Fibroblast of skin of abdomen (primary cell): ENCODE measurements at places on chromosomes 6 and 20.

- DNase-seq = no peak
Measured at GRCh38 chr6:159119791-159120190, 49.4 kb upstream of the FNDC1 start.

GRCh38 chr6:11343963-11344723, 111.7 kb upstream of the NEDD9 start:
- DNase-seq = no peak

- no peak for DNase-seq
Measured at GRCh38 chr20:1177680-1178079, 7.1 kb downstream of the TMEM74B start.

DNA sequence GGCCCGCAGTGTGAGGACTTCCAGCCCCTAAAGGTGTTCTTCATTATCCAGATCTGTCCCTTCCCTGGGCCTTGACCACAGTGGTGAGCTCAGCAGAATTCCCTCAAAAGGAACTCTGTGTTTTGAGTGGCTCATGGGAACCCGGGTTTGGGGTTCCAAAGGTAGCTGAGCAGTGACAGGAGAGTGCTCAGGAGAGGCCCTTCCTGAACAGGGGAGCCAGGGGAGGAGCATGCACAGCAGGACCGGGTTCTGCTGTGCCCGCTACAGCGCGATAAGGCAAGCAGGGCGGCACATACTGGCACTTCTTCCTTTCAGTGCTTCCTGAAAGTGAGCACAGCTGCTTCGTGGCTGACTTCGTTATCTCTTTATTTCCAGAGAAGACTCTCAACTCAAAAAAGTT, 88.3 kb downstream of the SSR1 start:
- no peak for DNase-seq

GRCh38 chr20:51019656-51020592, 3.0 kb downstream of the KCNG1 start:
- DNase-seq = no peak

GRCh38 chr20:61895016-61895415, 170.7 kb downstream of the TAF4 start:
- DNase-seq = no peak

GRCh38 chr6:6659600-6660327, 71.2 kb downstream of the LY86 start:
- no peak for DNase-seq

- peak; percentile 49 for DNase-seq
Measured at GRCh38 chr20:46931699-46932098, 37.1 kb downstream of the EYA2 start.

DNA sequence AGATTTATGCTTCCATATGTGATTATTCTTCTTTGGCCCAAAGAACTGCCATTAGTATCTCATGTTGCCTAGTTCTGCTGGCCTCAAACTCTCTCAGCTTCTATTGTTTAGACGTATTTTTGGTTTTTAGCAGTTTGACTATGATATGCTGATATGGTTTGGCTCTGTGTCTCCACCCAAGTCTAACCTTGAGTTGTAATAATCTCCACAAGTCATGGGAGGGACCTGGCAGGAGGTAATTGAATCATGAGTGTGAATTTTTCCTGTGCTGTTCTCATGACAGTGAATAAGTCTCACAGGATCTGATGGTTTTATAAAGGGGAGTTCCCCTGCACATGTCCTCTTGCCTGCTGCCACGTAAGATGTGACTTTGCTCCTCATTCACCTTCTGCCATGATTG, 96.7 kb upstream of the ARG1 start:
- no peak for DNase-seq

DNA sequence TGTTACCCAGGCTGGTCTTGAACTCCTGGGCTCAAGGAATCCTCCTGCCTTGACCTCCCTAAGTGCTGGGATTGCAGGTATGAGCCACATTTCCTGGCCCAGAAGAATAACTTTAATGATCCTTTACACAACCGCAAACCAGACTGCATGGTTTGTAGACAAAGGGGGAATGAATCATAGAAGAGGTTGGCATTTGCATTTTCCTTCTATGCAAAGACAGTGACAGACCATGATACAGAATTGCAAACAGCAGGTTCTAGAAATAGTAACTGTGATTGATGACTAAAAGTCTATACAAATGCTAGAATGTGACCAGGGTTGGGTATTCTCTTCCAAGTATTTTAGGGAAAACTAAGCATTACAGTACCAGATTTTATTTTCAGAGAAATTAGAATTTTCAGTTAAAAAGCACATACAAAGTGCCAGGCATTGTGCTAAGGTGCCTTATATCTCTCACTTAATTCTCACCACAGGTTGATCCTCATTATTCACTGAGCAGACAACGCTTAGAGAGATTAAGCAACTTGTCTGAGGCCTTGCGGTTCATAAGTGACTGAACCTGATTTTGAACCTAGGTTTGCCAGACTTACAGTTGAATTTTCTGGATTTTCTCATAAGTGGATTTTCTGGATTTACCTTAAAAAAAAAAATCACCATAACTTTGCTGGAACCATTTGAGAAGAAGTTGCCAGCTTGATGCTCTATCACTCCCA, 146.6 kb downstream of the ZFAND3 start:
- peak; percentile 53 for DNase-seq

DNA sequence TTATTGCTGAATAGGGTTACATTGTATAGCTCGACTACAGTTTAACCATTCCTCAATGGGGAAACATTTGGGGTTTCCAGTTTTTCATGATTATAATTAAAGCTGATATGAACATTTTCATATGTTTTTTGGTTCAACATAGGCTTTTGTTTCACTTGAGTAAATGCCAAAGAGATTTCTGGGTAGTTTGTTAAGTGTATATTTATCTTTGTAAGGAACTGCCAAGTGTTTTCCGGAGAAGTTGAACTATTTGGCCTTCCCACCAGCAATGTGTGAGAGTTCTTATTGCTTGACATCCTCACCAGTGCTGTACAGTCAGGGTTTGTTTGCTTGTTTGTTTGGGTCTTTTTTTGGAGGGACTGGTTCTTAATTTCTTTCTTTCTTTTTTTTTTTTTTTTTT, 83.7 kb upstream of the RALY start:
- DNase-seq = no peak

DNA sequence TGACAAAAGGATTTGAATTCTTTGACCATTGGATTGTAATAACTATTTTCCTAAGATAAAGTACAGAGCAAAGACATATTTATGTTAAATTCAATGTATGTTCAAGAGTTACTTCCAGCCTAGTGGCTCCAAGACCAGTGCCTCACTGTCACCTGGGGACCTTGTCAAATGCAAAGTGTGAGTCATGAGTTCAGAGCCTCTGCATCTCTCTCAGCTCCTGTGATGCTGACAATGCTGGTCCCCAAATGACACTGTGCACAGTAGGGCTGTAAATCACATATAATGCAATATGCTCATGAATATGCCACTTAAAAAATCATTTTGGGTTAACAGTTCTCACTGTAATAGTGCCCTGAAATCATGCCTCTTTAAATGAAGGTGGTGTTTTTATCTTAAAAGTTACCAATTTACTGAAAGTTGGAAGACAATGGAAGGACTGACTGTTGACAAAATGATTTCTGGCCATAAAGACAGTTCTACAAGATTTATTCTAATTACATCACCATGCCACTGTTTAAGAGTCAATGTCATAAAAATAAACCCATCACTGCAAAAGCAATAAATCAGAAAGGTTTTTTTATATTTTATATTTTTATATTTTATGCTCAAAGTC, 62.1 kb downstream of the NRSN1 start:
- DNase-seq = no peak

GRCh38 chr6:91266156-91266555, 679.3 kb upstream of the MAP3K7 start:
- DNase-seq = no peak

DNA sequence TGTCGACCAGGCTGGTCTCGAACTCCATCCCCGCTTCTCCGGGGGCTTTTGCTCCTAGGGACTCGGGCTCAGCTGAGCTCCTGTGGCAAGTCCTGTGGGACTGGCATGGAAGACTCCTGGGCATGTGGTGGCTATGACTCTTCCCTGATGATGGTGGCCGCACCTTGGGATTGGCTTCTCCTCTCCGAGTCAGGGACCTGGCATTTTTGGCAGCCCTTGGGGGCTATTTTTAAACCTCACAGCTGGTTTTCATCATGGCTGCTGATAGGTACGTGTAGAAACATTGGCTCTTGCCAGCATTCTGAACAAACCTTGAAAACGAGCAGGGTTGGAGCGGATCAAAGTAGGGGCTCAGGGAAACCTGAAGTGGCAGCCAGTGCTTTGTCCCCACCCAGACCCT, 54.1 kb downstream of the RBM38 start:
- DNase-seq = peak; percentile 5

GRCh38 chr6:100818066-100818465, 63.1 kb downstream of the ASCC3 start:
- no peak for DNase-seq

DNA sequence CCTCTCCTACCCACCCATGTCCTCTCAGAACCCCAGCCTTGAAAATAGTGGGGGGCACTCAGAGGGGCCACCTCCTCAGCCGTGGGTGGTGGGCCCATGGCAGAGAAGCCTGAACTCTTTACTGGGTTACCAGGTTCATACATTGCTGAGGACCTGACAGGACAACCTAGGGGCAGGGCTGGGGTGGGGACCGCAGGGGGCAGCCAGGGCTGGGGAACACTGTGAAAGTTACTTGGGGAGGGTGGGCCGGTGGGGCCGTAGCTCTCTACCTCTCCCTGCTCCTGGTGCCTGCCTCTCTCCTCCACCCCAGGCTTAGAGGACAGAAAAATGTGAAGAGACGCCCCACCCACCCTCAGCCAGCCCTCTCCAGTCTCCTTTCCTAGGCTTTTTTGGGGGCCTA, 15.4 kb downstream of the MDFI start:
- no peak for DNase-seq

GRCh38 chr20:20010639-20011500, 6.3 kb upstream of the NAA20 start:
- peak; percentile 39 for DNase-seq

- no peak for DNase-seq
Measured at GRCh38 chr6:43393602-43394001, 24.2 kb upstream of the ZNF318 start.

- no peak for DNase-seq
Measured at GRCh38 chr20:9493803-9494202, 20.6 kb upstream of the LAMP5 start.

DNA sequence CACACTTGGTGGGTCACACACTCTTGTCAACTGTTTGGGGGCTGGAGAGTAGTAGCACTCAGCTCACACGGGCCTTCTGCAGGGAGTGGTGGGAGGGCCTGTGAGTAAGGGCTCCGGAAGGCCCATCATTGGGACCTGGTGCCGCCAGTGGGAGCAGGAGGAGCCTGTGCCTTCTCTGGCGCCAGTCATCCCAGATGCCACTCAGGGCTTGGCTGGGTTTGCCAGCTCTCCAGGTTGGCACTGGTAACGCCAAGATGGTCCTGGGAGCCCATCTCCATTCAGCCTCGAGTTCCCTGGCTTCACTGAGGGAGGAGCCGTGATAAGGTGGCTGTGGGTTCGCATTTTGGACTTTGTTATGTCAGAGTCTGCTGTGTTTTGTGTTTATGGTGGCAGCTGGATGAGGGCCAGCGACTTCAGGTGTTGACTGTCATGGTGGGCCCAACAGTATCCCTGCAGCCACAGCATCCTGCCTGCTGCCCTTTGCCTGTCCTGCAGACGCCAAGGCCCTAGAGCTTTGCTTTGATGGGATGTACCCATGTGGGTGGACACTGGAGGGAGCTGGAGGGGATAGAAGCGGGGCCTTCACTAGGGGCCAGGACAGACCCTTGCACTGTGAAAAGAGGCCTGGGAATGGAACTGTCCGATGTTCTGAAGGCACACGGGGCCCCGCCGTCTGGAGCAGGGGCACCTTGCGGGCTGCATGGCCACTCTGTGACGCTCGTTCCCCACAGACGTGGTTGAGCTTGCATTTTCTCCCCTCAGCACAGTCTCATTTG, 13.3 kb upstream of the DNAJC5 start:
- no peak for DNase-seq

DNA sequence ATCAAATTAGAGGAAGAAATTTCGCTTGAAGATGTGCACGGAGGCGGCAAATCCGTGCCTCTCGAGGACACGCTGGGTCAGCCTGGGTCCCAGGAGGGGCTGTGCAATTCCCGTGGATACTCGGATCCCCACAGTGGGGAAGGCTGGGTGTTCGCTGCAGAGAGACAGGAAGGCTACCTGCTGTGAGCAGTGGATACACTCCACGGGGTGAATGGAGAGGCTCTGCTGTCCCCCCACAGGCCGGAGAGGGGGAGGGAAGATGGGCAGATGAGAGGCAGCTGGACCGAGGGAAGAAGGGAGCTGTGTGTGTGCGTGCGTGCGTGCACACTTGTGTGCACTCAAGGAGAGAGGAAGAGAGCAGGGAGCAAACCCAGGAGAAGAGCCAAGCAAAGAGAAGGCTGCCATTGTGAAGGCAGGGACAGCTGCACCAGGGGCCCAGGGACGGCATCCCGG, 57.3 kb downstream of the SULF2 start:
- DNase-seq = no peak

- peak; percentile 96 for DNase-seq
Measured at GRCh38 chr6:13302751-13303667, 25.3 kb downstream of the TBC1D7 start.

DNA sequence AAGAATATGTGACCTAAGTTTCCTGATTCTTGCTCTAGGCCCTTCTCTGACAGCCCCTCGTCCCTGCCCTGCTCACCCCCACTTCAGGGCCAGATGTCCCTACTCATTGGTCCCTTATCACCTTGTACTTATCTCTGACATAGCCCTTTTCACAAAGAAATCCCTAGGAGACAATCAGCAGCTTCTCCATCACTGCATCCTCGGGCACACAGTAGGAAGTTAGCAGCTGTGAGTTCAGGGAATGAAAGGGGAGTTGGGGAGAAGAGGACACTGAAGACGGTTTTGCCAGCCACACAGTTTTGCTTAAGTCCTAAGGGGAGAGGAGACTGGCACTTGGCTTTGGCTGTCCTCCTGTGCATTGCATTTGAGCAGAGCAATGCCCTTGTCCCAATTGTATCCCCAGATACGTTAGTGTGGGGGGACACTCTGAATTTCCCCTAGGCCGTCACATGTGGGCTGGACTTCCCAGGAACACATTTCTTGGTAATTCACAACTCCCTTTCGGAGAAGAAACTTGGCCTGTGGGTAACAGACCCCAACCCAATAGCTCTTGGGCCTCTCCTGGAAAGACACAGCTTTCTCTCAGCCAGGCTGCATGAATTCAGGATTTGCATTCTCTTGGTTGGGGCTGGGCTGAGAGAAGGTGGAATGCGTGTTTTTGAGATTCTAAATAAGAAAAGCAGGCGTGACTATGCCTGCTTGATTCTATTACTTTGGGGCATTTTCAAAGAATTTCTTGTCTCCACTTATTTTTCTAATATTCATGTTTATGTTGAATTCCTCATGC, 177.6 kb downstream of the UST start:
- no peak for DNase-seq

DNA sequence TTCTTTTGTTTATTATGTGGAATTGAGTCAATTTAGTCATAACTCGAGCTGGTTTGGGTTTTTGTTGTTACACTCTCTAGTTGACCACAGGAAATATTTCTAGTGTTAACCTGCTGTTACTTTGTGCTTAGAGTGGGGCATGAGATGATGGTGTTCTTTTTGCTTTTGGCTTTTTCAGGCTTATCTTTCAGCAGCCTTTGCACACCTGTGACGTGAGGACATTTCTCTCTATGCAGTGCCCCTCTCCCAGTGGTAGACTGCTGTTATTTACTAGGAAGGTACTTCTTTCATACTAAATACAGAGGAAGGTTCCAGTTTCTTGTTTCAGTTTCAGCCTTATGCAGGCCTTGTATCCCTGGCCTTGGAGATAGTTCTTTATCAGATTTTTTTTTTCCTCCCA, 766.8 kb upstream of the MAN1A1 start:
- DNase-seq = no peak
